ENCODE measurements at places on chromosomes 16 and 17.

DNA sequence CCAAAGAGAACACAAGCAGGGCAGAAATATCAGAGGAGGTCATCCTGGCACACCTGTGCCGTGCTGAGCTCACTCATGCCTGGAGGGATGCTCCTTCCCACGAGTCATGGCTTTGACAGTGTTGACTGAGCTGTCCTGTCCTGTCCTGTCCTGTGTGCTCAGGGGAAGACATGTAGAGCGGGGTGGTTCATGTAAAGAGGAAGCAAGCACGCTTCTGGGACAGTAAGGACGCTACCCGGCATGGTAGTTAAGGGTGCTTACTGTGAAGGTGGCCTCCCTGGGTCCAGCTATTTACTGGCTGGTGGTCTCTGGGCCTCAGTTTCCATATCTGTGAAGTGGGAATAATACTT lies 398 bp downstream of the LGALS9 start:
- no peak for DNase-seq

DNA sequence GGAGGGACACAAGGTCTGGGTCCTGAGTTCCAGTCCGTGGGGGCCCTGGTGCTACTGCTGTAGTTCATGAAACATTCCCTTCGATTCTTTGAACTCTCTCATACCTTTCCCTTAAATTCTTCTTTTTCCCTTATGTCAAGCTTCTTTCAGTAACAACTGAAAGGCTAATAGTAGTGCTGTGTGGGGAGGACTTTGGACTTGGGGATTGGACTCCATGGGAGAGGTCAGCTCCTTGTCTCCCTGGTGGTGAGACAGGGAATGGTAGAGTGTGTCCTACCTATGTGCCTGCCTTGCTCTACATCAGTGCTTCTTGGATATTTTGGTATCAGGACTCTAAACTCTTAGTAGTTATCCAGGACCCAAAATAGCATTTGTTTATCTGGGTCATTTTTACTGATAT lies 628.1 kb downstream of the WWOX start:
- DNase-seq: no peak

DNA sequence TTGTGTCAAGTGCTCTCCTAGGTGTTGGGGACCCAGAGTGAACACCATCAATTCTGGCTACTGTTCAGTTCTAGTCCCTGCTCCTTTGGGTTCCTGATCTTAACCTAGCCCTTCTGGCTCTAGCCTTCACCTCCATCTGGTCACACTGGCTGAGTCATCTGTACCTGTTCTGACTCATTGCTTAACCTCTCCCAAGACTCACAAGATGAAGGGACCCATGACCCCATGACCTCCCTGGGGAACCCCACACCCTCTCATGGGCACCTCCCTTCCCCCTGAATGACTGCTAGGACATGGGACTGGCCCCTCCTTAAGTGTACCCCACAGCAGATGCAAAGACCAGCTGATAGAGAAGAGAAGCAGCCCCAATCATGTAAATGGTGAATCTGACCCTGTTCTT lies 345.8 kb upstream of the CDH5 start:
- no peak for DNase-seq

GRCh38 chr17:77734371-77735080 lies 224.0 kb upstream of the TNRC6C start:
- DNase-seq: no peak

DNA sequence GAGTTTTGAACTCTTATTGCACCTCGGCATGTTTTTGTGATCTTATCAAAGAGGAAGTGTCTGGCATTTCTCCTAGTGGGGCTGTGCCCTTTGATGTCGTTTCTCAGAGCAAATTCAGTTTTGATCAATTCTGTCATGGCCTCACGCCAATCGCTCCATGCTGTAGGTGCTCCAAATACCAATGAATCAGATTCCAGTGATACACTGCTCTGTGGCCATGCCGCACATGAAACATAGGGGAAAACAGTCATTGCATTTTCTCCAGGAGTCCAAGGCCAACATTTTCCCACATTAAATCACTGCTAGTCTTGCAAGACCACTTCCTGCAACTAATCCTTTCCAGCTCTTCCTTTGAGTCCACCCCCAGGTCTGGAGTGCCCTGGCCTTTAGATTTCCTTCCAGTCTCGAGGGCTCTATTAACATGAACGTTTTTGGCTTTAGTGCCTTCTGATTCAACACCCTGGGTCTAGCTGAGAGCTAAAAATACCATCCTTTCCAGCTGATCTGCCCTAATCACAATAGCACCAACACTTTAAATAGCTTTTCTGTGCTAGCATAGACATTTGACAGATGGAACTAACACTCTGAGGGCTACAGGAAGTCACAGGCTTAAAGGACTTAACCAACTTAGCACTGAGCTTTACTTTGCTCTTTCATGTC lies 18.2 kb upstream of the RASL10B start:
- no peak for DNase-seq

DNA sequence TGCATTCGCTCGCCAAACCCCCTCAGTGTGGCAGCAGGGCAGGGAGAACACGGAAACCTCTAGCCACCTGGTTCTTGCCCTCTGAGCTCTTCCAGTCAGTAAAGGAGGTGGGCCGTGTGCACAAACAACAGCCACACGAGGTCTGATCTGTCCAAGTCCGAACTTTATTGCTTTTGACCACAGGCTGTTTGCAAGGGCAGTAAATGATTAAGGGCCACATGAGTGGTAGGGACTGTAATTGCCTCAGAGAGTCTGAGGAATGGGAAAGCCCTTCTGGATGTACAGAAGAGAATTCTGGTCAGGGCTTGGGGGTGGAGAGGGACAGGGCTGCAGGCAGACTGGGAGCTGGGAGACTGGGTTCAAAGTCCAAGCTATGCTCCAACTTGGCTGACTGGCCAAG lies 75.7 kb upstream of the LHX1 start:
- DNase-seq: no peak

DNA sequence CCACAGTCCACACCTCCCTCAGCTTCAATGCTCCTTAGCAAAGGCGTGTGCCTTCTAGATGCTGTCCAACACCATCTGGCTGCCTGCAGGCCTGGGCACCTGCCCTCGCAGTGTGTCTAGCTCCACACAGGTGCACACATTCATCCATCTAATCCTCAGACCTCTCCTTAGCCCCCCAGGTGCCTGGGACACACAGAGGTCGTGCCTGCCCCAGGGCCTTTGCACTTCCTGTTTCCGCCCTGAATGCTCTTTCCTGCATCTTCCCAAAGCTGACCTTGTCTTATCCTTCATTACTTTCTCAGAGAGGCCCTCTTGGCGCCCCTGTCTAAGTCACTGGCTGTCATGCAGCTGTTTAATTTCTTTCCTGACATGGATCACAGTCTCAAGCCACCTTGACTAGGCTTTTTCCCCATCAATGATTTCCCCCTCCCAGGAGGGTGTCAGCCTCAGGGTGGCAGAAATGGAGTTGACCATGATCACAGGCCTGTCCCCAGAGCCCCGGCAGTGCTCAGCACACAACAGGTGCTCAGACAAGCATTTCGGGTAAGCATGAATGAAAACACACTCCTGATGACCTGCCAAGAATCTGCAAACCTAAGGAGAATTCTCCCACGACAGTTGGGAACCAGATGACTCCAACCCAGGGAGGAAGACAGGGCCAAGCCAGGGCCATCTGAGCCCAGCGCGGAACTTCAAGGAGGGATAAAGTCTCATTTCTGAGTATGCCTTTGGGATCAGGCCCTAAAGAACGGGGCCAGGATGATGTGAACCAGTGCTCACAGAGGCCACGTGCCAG lies 76.3 kb downstream of the LITAF start:
- no peak for DNase-seq

DNA sequence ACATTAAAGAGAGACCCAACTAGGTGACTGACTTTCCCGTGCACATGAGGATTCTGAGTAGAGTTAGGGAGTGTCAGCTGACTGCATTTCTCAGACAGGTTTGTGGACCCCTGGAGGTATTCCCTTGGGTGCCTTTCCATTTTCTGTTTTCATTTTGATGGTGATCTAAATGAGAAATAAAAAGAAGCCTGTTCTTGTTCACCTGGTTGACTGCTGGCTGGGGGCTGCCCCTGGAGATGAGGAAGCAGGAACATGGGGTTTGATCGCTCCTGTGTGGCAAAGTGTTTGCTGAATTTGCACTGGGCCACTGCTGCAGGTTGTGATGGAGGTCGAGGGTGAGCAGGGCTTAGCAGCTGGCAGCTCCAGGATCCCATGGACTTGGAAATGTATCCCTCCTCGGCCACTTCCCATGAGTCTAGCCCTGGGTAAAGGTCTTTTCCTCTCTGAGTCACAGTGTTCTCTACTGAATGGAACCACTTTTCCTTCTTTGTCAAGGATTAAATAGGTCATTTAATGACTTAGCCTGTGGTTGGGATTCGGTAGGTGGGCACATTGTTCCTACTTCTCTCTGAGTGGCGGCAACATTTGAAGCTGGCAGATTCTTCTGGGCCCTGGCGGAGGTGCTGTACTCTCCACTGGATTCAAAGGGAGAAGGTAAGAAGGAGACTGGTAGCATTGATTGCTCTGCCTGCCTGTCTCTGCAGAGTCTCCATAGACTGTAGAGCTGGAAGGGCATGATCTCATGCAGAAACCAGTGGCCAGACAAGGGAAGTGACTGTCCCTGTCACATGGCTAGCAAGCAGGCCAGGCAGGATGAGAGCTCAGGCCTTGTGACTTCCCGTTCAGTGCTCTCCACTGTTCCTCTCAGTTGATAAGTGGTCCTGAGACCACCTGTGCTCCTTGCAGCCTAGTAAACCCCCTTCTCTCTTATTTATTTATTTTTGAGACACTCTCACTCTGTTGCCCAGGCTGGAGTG lies 17.9 kb downstream of the SNX29 start:
- no peak for DNase-seq

GRCh38 chr17:44376124-44376523 lies 12.5 kb upstream of the FAM171A2 start:
- DNase-seq: no peak

DNA sequence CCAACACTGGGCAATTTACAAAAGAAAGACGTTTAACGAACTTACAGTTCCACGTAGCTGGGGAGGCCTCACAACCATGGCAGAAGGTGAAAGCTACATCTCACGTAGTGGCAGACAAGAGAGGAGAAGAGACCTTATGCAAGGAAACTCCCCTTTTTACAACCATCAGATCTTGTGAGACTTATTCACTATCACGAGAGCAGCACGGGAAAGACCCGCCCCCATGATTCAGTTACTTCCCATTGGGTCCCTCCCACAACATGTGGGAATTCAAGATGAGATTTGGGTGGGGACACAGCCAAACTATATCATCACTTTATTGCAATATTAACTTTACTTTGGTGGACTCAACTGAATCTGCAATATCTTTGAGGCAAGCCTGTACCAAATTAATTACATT lies 11.9 kb upstream of the ENGASE start:
- no peak for DNase-seq

GRCh38 chr17:77101521-77102410 lies 39.0 kb upstream of the SEC14L1 start:
- DNase-seq: no peak

- no peak for DNase-seq
Measured at GRCh38 chr16:79409978-79410377, 190.6 kb downstream of the MAF start.

- no peak for DNase-seq
Measured at GRCh38 chr17:7956228-7956965, 24.4 kb downstream of the CNTROB start.

DNA sequence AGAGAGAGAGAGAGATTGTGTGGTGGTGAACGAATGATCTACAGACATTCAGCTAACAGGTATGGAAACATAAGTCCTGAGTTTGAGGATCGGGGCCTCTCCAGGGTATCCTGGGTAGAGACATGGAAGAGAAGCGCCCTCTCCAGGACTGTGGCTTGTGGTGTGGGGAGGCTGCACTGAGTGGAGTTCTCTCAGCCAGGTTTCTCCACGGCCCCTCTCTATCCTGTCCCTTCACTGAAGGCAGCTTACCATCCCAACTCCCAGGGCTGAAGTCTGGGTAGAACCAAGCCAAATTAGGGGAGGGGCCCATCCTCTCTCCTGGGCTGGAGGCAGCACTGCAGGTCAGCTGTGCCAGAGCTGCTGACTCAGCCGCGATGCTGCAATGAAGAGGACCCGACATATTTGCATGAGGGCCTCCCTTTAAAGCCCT lies 6.2 kb downstream of the C1QL1 start:
- DNase-seq: no peak

DNA sequence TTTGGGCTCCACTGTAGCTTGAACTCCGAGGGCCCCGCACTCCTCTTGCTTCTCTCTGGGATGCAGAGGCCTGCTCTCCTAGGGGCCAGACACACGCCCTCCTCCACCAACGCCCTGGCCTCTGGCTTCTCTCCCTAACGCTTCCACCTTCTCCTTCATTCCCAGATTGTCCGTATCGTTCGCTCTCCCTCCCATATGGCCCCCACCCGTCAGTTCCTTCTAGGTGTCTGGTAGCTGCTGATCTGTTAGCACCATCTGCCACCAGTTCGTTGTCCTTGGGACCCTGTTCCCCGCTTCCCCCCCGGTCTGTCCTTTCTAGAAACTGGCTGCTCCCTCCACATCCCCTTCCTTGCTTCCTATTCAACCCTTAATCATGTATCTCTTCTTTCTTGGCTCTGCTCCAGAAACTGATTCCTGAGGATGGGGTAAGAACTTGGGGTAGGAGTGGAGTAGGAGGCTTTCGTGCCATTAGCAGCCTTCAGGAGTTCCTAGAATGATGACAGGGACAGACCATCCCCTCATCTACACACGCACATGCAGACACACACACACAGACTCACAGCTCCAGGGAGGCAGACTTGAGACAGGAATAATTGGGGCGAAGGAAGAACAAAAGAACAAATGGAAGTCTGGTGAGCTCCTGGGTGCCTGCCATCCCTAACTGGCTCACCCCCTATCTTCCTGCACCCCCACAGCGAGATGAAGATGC lies 4.3 kb downstream of the ATP1B2 start:
- no peak for DNase-seq

GRCh38 chr16:4323845-4324488 lies 8.1 kb downstream of the GLIS2 start:
- no peak for DNase-seq

- no peak for DNase-seq
Measured at GRCh38 chr17:38730526-38731379, 612 bp downstream of the CISD3 start.

- no peak for DNase-seq
Measured at GRCh38 chr16:24101431-24101830, 154.7 kb upstream of the CACNG3 start.

GRCh38 chr17:48207776-48208544 lies 100.4 kb downstream of the SNX11 start:
- DNase-seq: no peak

DNA sequence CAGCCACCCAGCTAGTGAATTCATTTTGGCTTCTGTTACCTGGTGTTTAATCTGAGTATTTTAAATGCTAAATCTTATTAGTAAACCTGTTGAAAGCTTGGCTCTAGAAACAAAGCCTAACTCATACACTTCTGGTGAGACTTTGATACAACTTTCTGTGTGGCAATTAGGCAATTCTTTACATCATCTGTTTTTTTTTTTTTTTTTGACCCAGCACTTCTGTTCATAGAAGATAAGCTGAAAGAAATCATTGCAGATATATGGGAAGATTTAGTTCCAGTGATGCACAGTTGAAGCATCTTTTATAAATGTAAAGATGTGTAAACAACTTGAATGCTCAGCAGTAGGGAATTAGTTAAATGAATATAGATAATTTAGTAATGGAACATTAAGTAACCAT lies 21.7 kb upstream of the ABCC11 start:
- DNase-seq: no peak

GRCh38 chr17:34895383-34895782 lies 65.9 kb downstream of the CCT6B start:
- DNase-seq: no peak

- DNase-seq: no peak
Measured at GRCh38 chr16:8663192-8664089, 11.0 kb upstream of the ABAT start.
